ENCODE measurements at places on chromosomes 7 and 10. TPM values are rescaled to one million over a fixed set of nuclear protein-coding genes. Genes with fewer than 3 reads are reported as not detected.

- H3K4me3 ChIP-seq: no peak overlapping the region
- no peak for DNase-seq
- peaks cover 94% of the 10 kb centered on the region for H3K36me3 ChIP-seq
- H3K27me3 ChIP-seq: no peaks in the 10 kb centered on the region
- H3K27ac ChIP-seq: no peak overlapping the region
These were observed 26.6 kb downstream of the POLR3A start for GRCh38 chr10:78002541-78003288.

Gene CYP26C1
- not detected for total RNA-seq

- no peak for DNase-seq
- H3K4me3 ChIP-seq: no peak overlapping the region
- no peaks in the 10 kb centered on the region for H3K4me1 ChIP-seq
- peaks cover 98% of the 10 kb centered on the region for H3K27me3 ChIP-seq
- H3K27ac ChIP-seq: no peak overlapping the region
- no peaks in the 10 kb centered on the region for H3K36me3 ChIP-seq
These were observed 17.9 kb upstream of the MNX1 start for GRCh38 chr7:157028199-157028903.

Gene NKX1-2
- not detected for total RNA-seq

Gene TDRD1
- 1.9 TPM for total RNA-seq

DNA sequence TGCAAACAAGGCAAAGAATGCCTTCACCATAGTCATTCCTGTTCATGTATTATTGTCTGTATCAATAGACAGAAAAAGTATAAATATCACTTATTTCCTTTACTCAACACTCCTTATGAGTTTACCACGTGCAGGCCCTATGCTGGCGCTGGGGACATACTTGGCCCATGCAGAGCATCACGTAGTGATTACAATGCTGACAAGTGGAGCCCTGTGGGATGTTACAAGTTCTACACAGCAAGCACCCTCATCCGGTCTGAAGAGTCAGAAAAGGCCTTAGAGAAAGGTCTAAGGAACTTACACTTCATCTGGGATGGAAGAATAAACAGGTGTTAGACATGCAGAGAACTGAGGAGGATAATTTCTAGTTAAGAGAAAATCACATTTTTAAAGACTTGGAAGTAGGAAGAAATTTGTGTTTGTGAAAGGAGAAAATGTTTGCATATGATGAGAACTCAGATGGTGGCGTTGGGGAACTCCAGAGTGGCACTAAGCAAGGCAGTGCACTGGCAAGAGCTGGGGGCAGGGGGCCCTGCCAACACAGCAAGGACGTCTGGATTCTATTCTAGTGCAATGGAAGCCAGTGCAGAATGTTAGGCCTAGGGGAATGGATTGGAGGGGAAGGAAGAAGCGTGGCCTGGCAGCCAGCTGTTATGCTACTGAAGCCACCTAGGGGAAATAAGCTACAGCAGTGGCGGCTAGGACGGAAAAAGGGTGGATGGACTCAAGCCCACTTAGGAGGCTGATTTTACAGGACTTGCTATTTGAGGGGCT lies 116.2 kb downstream of the ELMO1 start:
- H3K4me3 ChIP-seq: no peak overlapping the region
- no peak for DNase-seq
- peaks cover 30% of the 10 kb centered on the region for H3K4me1 ChIP-seq
- H3K27ac ChIP-seq: peak overlapping the region; percentile 86
- H3K36me3 ChIP-seq: no peaks in the 10 kb centered on the region

DNA sequence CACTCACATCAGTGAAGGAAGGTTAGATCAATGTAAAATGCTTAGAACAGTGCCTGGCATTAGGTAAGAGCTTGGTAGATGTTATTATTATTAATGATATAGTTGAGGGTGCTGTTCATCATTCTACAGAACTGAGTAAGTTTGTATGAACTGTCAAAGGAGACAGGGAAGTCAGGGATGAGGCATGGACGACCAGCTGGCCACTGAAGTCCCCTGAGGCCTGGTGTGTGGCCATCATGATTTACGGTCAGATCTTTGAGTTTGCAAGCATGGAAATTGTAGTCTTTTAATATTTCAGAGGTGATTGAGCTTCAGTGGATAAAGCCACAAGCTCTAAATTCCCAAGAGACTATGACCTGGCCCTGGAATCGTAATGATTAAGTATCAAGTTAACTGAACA lies 6.9 kb downstream of the ARMC3 start:
- peaks cover 7% of the 10 kb centered on the region for H3K4me1 ChIP-seq
- H3K4me3 ChIP-seq: no peak overlapping the region
- no peaks in the 10 kb centered on the region for H3K36me3 ChIP-seq
- no peak for DNase-seq
- no peak overlapping the region for H3K27ac ChIP-seq

DNA sequence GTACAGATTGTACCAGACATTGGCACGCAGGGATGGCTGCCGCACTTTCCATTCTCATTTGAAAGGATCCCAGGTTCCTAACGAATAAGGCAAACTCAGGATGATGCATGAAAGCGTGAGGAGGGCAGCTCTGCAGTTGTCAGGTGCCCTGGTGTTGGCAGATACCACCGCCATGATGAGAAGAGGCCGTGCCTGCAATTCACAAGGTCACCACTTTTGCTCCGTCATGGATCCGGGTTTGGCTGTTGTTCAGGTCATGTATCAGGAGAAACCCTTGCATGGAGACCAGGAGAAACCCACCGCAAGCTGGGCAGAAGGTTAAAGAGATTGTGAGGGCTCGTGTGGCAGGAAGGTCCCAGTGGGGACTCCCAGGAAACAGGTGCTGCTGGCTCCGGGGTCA lies 233.2 kb downstream of the KLF6 start:
- no peaks in the 10 kb centered on the region for H3K4me1 ChIP-seq
- no peak overlapping the region for H3K27ac ChIP-seq
- H3K27me3 ChIP-seq: no peaks in the 10 kb centered on the region
- H3K4me3 ChIP-seq: no peak overlapping the region
- no peaks in the 10 kb centered on the region for H3K36me3 ChIP-seq

- no peak overlapping the region for H3K27ac ChIP-seq
- H3K4me3 ChIP-seq: no peak overlapping the region
- no peaks in the 10 kb centered on the region for H3K27me3 ChIP-seq
- no peak for DNase-seq
- no peaks in the 10 kb centered on the region for H3K36me3 ChIP-seq
- peaks cover 11% of the 10 kb centered on the region for H3K4me1 ChIP-seq
These were observed 262.0 kb downstream of the FRMD4A start for GRCh38 chr10:14068601-14069250.
